ENCODE measurements at places on chromosomes 13 and 19.
A peak's percentile ranks its signal among the peaks of the same experiment; 100 is the strongest.

GRCh38 chr13:25214491-25215252 is 42.6 kb upstream of the AMER2 start:
- no peak for DNase-seq

DNA sequence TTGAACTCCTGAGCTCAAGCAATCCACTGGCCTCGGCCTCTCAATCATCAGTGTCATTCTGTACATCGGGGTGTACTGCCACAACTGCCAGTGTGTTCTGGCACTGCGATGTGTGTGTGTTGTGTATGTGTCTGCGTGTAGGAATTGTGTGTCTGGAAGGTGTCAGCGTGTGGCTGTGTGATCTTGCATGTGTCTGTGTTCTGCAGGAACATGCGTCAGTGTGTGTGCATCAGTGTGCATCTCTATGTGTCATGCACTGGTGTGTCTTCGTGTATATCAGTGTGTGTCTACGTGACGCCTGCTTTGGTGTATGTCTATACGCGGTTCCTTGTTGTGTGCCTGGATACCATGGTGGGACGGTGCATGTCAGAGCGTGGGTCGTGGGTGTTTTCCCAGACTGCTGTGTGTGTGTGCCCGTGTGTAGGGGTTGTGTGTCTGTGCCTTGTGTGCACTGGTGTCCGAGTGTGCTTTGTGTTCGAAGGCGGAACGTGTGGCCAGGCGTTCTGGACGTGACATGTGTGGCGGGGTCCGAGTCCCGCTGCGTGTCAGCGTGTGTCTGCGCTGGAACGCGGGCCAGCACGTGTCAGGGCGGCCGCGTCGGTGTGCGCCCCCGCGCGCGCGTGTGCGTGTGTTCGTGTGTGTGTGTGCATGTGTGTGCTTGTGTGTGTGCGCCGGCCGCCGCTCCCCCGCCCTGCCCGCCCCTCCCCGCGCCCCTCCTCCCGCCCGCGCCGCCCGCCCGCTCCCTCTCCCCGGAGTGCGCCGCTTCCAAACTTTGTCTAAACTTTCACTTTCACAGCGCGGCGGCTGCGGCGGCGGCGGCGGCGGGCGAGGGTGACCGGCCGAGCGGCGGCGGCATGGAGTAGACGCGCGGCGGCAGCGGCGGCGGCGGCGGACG is at the start of gene NFIX:
NFIX (plus strand) TSS at position 775 of the 895 bp plus-strand sequence. CDS start 363 bp downstream, outside the sequence.
- DNase-seq = peak; percentile 51

GRCh38 chr19:1133471-1133929 is 29.7 kb downstream of the GPX4 start:
- peak; percentile 96 for DNase-seq

- no peak for DNase-seq
Measured at GRCh38 chr13:44236370-44236769, 137.3 kb upstream of the SERP2 start.

GRCh38 chr13:68748038-68748437 is 1359.6 kb upstream of the ATXN8OS start:
- no peak for DNase-seq

GRCh38 chr13:105159841-105160240 is 1375.6 kb downstream of the EFNB2 start:
- no peak for DNase-seq

GRCh38 chr19:38494379-38494778 is 60.9 kb downstream of the RYR1 start:
- DNase-seq = no peak

- no peak for DNase-seq
Measured at GRCh38 chr13:24100188-24100587, 60.3 kb upstream of the SPATA13 start.

DNA sequence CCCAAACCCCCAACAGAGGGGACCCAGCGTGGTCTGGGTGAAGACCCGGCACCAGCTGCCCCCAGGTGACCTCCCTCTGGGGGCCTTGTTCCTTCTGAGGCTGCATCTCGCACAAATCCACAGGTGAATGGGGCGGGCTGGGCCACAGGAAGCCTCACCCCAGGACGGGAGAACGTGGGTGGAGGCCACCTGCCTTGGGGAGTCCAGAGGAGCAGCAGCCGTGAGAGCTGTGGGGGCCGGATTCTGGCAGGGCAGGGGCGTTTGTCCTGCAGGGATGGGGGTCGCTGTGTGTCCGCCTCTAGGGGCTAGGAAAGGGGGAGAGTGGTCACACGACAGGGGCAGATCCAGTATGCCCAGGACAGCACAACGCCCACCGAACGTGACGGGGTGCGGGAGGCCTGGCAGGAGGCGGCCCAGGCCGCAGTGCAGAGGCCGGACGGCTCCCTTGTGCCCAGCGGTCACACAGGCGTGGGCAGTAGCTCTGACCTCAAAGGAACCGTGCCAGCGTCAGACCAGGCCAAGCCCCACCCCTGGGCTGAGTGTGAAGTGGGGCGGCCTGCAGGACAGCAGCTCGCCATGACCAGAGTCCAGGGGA is 6.7 kb downstream of the POLR2E start:
- no peak for DNase-seq

GRCh38 chr13:85976242-85976641 is 177.0 kb upstream of the SLITRK6 start:
- DNase-seq = no peak

- no peak for DNase-seq
Measured at GRCh38 chr19:47107953-47108746, 5.4 kb downstream of the ZC3H4 start.

DNA sequence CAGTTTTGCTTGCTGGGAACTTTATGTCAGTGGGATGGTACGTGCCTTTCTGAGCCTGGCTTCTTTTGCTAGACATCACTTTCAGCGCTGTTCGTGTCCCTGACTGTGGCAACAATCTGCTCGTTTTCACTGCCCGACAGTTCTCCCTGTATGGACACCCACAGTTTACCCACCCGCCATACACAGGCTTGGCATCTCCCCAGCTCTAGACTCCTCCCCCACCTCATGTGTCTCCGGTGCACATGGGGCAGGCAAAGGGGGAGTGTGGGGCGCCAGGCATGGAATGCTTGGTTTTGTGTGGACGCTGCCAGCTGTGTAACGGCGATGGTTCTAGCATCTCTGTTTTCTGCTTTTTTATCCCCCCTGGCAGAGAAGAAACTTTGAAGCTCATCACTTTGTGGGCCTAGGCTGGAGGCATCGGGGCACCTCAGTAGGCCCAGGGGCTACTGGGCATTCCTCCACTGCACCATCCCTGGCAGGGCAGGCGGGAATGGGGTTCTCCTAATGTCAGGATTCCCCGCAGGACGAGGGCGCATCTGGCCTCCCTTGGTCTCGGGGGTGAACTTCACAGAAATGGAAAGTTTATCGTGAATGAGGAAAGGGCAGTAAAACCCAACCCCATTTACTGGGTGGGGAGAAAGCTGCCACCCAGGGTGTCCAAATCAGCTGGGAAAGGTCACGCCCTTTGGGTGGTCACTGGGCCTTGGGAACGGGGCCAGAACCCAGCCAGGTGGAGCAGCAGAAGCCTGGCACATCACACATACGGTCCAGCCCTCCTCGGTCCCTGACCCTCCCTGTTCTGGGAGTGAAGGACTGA is 60.8 kb downstream of the CEBPG start:
- DNase-seq = no peak

DNA sequence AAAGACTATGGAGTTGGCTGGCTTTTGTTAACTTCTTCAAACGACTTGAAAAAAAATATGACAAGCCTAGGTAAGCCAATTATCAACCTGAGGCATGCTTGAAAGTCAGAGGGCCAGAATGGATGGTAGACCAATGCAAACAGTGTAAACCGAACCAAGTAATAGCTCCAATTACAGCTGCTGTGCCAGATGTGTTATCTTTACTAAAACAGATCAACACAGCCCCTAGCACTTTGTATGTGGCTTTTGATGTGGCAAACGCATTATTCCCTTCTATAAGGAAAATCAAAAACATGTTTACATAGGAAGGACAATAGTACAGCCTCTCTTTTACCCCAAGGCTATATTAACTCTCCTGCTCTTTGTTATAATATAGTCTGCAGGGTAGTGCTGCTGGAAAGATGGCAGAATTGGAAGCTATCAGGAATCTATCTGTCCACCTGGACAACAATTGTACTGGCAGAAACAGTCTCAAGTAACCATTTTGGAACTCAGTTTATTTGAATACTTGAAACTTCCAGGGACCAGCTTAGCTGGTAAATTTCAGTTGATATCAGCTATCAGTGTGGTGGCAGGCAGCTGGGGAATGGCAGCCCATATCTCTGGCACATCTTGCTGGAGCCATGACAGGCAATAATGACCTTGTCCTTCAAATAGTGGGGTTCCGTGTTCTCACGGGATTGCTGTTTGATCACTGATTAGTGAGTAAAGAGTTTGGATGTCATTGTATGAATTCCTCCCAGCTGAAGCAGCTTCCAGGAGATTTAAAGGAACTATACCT is 144.4 kb upstream of the WASF3 start:
- no peak for DNase-seq

GRCh38 chr13:41008349-41008980 is 10.7 kb downstream of the ELF1 start:
- DNase-seq = no peak

- no peak for DNase-seq
Measured at GRCh38 chr13:70171151-70171550, 62.9 kb upstream of the KLHL1 start.

DNA sequence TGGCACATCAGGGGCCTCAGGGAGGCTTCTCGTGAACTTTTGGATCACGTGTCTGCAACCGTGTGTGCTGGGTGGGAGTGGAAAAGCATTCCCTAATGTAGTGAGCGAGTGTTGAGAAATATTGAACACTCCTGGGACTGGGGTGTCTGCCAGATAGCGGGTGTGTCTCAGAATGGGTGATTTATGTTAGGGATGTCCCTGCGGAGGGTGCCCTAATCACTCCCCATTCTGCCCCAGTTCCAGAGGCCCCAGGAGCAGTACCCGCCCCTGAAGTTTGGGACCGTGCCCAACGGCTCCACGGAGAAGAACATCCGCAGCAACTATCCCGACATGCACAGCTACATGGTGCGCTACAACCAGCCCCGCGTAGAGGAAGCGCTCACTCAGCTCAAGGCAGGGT is 24.2 kb upstream of the GRWD1 start:
- DNase-seq = no peak

DNA sequence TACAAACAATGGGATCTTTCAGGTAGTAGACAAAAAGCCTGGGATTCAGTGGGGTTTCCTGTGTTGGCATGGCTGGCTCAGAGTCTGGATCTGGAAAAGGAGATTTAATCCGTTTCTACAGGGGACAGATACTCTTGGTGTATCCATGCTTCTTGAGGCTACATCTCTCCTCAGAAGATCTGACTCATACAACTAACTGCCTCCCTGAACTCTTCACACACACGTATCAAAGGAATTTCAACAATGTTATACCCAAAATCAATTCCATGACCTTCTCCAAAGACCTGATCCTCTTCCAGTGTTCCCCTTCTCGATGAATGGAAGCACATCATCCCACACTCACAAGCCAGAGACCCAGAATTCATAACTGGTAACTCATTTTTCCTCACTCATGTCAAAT is 435.3 kb upstream of the NBEA start:
- no peak for DNase-seq

GRCh38 chr13:104198801-104199200 is 1132.6 kb upstream of the SLC10A2 start:
- no peak for DNase-seq

- DNase-seq = no peak
Measured at GRCh38 chr19:13060233-13060963, 42.3 kb downstream of the LYL1 start.

- no peak for DNase-seq
Measured at GRCh38 chr19:7953576-7953975, 10.1 kb upstream of the TIMM44 start.

DNA sequence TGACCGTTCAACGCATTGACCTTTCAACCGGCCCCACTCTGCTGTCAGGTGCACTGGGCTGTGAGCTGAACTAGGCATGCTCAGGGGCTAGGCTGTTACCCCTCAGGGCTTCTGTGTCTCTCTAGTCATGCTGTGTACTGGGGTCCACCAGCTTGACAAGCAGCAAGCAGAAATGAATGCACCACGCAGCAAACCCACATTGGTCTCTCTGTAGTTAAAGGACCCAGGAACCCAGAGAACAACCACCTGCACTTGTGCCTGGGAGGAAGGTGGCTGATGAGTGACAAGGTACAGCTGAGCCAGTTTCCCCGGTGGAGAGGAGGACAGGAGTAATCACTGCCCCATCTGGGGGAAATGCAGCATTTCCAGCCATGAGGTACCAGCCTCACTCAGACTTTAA is 159.9 kb downstream of the USP12 start:
- DNase-seq = no peak

DNA sequence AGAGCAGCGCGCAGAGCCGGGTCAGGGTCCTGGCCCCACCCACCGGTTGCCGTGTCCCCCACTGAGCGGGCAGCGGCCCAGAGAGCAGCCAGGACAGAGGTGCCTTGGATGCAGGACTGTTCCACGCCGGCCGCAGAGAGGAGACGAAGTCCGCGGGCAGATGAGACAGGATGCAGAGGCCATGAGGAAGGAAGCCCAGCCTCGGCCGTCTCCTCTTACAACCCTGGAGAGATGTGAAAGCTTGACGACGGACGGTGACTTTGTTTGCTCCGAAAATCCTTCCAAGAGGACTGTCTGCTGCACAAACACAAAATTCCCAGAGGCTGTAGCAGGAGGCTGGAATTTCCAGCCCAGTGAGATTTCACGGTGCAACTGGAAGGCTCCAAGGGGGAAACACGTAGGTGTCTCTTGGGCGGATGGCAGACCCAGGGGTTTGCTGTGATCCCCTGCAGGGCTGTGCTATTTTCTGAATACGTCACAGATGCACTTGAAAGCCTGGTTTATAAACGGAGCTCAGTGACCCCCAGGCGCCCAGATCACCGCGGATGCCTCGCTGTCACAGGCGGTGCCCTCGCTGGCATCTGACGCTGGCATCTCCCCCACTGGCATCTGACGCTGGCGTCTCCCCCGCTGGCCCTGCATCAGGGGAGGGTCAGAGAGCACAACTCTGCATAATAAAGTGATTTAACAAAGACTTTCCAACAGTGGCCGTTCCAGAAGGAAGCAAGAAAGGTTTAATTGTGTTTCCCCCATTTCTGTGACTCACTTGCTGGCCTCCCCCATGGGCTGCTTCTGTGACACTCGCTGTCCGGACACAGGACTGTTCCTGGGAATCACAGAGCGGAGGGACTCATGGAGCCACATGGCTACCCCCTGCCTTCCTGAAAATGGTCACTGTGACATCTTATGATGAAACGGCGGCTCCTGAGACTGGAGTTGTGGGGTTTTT is 62.0 kb upstream of the C13orf46 start:
- DNase-seq = no peak

DNA sequence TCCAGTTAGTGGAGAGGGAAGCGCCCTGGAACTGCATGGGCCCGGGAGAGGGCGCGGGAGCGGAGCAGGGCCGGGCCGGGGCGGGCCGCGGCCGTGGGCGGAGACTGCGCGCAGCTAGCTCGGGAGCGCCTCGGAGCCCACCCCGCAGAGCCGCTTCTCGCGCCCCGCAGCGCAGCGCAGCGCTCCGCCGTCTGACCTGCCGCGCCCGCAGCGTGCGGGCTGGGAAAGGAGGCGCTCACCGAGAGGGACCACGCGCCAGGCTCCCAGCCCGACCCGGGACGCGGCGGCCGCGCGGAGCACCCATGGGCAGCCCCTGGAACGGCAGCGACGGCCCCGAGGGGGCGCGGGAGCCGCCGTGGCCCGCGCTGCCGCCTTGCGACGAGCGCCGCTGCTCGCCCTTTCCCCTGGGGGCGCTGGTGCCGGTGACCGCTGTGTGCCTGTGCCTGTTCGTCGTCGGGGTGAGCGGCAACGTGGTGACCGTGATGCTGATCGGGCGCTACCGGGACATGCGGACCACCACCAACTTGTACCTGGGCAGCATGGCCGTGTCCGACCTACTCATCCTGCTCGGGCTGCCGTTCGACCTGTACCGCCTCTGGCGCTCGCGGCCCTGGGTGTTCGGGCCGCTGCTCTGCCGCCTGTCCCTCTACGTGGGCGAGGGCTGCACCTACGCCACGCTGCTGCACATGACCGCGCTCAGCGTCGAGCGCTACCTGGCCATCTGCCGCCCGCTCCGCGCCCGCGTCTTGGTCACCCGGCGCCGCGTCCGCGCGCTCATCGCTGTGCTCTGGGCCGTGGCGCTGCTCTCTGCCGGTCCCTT is at the start of gene MLNR:
MLNR (plus strand) TSS at position 303 of the 820 bp plus-strand sequence; CDS start at position 303, 0 bp downstream.
- no peak for DNase-seq
